ENCODE measurements at places on chromosomes 11 and 22. TPM values are rescaled to one million over a fixed set of nuclear protein-coding genes. Genes with fewer than 3 reads are reported as not detected.
A peak's percentile ranks its signal among the peaks of the same experiment; 100 is the strongest.

GRCh38 chr22:24830205-24830979 lies 24.4 kb downstream of the SGSM1 start:
- no peak for DNase-seq

P2RY6 gene
- polyA plus RNA-seq: 1.2 TPM

RTN4R gene
- polyA plus RNA-seq: 1.8 TPM

KCNQ1 gene
- 24.7 TPM for polyA plus RNA-seq

DNA sequence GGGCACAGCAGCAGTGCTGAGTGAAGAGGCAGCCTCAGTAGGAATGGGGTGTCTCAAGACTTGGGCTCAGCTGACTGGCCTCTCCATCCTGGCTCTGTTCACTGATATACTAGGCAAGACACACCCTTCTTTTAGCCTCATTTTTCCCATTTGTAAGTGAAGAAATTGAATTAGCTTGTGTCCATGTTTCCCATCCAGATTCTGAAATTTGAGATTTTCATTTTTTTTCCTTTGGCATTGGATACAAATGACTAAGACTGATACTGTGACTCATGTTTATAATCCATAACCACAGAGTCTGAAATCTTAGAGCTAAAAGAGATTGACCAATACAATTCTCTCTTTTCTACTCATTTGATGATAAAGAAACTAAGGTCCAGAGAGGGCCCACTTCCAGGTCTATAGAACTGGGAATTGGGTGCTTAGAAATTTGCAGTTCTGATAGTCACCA lies 110.9 kb downstream of the KCNC1 start:
- DNase-seq: peak; percentile 28

FOLR3 gene
- 0.43 TPM for polyA plus RNA-seq

SULT4A1 gene
- polyA plus RNA-seq: 0.19 TPM

DNA sequence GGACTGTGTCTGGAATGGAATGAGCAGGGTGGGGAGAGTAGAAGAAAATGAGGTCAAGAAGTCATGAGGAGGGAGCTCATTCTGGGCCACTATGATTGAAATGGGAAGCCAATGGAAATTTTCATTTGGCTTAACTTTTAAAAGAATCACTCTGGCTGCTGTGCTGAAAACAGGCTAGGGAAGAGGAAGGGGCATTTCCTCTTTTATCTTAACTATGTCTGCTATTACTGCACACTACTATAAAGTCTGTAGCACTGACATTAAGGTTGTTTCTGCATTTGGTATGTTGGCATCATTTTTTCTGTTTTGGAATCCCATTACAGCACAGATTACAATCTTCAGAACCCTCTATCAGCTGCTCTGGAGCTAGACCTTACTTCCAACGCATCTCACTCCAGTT lies 8.2 kb downstream of the PATL1 start:
- no peak for DNase-seq

DNA sequence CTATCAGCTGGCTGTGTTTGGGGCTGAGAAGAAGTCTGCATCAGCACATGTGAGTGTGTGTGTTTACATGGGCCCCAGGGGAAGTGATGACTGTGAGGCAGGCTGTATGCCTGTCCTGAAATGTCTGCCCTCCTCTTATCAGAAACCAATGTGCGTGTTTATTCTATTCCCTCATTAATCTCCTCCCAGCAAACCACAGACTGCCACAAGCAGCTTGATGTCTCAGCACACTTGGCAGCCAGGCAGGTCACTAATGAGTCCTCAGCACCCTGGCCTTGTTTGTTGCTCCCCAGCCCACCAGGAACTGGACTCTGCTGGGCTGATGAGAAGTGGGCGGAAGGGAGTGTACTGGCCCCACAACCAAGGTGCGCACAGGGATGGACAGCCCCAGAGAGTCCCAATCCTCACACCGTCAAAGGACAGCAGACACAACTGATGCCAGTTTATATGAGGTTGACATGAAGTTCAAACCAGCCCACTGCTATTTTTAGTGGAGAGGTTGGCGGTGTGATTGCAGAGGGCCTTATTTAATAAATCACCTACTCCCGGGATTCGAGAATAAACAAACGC lies 225.8 kb downstream of the ETS1 start:
- no peak for DNase-seq

DNA sequence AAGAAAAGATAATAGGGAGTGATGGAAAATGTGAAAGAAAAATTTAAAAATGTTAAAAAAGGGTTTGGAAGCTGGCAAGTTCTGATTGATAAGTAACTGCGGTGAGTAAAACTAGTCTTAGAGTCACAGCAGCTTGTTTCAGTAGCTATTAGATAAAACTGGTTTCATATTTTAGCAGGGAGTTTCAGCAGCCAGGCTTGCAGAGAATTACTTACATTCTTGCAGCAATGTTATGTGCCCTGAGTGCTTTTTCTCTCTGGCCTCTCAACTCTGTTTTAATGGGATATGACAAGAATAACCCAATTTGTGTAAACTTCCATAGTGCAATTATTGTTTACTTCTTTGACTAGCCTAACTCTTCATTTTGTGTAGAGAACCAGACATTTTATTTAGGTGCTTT lies 33.6 kb downstream of the PPME1 start:
- DNase-seq: no peak

- DNase-seq: peak; percentile 86
These were observed 783 bp upstream of the SLC35C1 start for GRCh38 chr11:45803971-45804760.

KCNK7 gene
- polyA plus RNA-seq: 0.42 TPM

- peak; percentile 66 for DNase-seq
These were observed 901 bp upstream of the PARVA start for GRCh38 chr11:12376259-12377081.

DNA sequence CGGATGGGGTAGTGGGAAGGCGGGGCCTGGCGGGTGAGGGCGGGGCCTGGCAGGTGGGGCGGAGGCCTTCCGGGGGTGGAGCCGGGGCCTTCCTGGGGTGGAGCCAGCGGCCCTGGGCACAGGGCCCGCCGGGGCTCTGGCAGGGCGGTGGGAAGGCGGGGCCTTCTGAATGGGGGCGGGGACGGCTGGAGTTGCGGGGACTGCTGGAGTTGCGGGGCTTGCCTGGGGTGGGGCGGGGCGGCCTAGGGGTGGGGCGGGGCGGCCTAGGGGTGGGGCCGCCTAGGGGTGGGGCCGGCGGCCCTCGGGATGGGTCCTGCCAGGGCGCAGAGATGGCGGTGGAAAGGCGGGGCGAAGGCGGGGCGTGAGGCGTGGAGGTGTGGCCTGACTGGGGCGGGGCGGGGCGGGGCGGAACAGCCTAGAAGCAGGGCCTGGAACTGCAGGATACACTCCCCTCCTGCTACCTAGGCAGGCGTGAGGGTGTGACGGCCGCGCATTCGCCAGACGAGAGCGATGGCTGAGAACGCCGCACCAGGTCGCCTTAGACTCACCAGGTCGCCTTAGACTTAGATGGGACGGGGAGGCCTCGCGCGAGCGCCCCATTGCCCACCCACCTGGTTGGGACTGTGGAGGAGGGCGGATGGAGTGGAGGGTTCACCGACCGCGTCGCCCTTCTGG lies 19.3 kb downstream of the RRP7A start:
- peak; percentile 94 for DNase-seq

DNA sequence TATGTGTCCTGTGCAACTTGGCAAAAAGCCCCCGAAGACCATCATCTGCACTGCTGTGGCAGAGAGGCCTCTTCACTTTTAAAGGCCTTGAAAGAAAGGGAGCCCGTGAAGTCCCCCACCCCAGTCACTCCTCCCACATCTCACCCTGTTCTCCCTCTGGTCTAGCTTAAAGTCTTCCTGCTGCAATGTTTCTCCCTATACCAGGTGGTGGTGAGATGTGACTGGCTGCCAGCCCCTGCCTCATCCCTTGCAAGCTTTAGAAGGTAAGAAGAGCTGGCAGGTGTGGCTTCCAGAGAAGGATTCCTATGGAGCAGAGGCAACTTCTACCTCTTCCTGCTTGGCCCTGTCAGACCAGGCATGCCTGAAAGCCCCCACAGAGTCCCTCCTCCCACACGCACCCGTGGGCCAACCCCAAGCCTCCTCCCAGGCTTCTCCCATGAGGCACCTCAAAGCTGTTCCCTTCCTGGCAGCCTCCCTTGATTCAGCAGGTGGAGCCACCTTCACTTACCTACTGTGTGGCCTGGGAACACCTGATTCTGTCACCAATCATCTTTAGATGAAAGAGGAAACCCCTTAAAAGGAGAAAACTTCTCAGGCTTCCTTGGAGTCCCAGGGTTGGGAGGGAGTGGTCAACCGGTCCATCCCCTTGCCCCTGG lies 4.0 kb upstream of the TRIM29 start:
- DNase-seq: no peak

- no peak for DNase-seq
These were observed 116.4 kb upstream of the PARVA start for GRCh38 chr11:12260731-12261521.

MUC6 gene
- 0.04 TPM for polyA plus RNA-seq

- no peak for DNase-seq
These were observed 21.2 kb downstream of the ARL14EP start for GRCh38 chr11:30344085-30344484.

- DNase-seq: no peak
These were observed 101.4 kb downstream of the ARL14EP start for GRCh38 chr11:30424321-30424720.

KCNK4 gene
- polyA plus RNA-seq: not detected

DNA sequence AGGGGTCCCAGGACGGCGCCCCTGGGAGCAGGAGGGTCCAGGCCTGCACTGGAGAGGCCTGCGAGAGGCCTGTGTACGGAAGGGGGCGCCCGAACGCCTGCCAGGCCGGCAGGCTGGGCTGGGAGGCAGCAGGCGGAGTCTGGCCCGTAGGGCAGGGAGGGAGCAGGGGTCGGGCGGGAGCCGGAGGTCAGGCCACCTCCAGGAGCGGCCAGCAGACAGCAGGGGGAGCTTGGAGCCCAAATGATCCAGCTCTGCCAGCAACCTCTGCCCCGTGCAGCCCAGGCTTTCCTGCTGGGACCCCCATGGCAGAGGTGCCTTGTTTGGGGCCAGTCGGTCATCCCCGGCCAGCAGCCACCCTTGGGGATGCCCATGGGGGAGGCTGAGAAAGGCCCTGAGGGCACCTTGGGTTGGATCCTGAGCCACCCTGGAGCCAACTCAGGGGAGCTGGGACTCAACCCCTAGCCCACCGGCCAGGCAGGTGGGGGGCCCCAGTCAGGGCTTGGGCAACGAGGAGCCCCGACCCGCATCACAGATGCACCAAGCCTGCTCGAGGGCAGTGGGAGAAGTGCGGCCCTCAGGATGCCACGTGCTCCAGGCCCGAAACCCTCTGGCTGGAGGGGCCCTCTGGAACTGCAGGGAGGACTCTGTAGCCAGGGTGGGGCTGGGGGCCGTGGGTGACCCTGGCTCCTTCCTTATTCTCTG lies 9.6 kb upstream of the SYT8 start:
- peak; percentile 78 for DNase-seq

FBXO3 gene
- 35.4 TPM for polyA plus RNA-seq

- no peak for DNase-seq
These were observed 29.3 kb upstream of the MUC5B start for GRCh38 chr11:1193326-1194230.

GRCh38 chr11:2474059-2474901 lies 29.5 kb downstream of the KCNQ1 start:
- DNase-seq: no peak

GRCh38 chr11:8933931-8934330 lies 1.2 kb upstream of the C11orf16 start:
- no peak for DNase-seq

All from heart left ventricle (tissue), 16 donors.